ENCODE measurements at places on chromosomes 4 and X.

GRCh38 chr4:77669946-77670590, 64.4 kb downstream of the CXCL13 start:
- DNase-seq = no peak

GRCh38 chr4:83114576-83114975, at the start of gene PLAC8:
Gene PLAC8, minus strand, starts transcription at chr4:83114729. Its CDS starts 6,808 bp downstream, at chr4:83107921.
- DNase-seq = peak; percentile 43

- DNase-seq = no peak
Observed at GRCh38 chr4:150960818-150961217, 54.3 kb downstream of the LRBA start.

- DNase-seq = no peak
Observed at GRCh38 chrX:65999029-65999562, 40.8 kb downstream of the VSIG4 start.

DNA sequence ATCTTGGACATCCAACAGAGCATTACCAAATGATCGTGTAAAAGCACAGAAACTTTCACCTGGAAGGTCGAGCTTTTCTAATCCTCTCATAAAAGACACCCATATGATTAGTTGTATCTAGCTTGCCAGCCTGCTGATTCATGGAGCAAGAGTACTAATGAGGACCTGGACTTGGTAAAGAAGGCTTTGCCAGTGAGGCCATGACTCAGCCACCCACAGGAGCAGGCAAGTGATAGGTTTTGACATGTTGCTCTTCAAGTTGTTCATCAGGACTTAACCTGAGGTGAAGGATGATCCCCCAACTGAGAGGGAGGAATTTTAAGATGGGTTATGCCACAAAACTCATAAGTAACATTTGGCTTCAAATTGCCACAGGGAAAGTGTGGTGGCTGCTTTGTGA, 24.7 kb upstream of the EPGN start:
- no peak for DNase-seq

DNA sequence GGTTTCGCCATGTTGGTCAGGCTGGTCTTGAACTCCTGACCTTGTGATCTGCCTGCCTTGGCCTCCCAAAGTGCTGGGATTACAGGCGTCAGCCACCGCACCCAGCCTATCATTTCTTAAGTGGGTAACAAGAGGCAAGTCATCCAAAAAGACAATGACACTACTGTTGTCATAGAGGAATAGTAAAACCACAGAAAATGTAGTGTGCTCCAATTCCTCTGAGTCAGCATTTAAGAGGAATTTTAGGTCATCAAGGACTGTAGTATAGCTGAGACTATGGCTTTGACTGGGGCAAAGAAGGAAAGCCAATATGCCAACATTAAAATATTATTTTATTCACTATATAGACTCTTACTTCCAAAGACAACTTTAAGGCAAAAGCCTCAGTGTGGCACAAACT, 48.4 kb downstream of the ATP8A1 start:
- DNase-seq = no peak

DNA sequence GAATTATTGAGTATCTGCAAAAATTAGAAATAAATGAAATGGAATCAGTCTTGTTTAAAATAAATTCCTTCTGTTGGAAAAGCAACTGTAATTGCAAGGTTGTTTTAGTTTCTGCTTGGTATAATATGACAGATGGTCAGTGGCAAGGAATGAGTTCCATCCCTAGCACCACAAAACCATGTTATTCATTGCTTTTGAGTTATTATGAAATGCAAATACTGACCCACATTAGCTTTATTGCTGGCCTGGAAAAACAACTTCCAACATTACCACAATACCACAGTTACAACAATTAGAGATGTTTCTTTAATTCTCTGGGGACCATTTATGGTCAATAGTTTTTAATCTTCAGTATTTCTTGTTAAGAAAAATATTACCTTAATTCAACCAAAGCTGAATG, 194.4 kb downstream of the TMA16 start:
- no peak for DNase-seq

DNA sequence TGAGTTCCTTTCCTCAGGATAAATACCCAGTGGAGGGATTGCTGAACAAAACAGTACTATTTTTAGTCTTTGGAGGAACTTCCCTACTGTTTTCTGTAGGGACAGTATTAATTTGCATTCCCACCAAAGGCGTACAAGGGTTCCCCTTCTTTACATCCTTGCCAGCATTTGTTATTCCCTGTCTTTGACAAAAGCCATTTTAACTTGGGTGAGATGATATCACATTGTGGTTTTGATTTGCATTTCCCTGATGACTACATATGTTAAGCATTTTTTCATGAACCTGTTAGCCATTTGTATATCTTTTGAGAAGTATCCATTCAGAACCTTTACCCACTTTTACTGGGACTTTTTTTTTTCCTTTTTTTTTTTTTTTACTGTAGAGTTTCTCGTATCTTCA, 126.2 kb upstream of the ANXA10 start:
- no peak for DNase-seq

DNA sequence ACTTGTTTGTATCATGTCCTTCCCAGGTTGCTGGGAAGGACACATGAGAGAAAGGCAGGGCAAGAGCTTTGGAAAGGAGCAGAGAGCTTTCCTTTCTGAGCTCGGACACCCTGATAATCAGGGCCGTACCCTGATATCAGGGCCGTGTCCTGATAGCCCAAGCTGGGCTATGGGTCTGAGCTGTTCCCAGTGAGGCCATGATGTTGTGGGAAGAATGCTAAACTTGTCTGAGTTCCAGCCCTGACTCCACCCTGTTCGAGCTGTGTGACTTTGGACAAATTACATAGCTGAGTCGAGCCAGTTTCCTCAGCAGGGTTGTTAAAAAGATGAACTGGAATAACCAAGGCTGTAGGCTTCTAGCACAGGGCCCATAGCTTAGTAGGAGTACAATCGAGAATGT, 3.3 kb upstream of the CXCR3 start:
- DNase-seq = no peak

GRCh38 chr4:105023668-105024055, 123.0 kb upstream of the TET2 start:
- no peak for DNase-seq

- no peak for DNase-seq
Observed at GRCh38 chr4:85946821-85947220, 413.0 kb downstream of the MAPK10 start.

- DNase-seq = peak; percentile 56
Observed at GRCh38 chr4:121950680-121951520, 960 bp downstream of the TRPC3 start.

- no peak for DNase-seq
Observed at GRCh38 chrX:107827852-107828251, 2.2 kb downstream of the MID2 start.

- DNase-seq = no peak
Observed at GRCh38 chr4:189147005-189147929, 793.4 kb upstream of the FRG1 start.

DNA sequence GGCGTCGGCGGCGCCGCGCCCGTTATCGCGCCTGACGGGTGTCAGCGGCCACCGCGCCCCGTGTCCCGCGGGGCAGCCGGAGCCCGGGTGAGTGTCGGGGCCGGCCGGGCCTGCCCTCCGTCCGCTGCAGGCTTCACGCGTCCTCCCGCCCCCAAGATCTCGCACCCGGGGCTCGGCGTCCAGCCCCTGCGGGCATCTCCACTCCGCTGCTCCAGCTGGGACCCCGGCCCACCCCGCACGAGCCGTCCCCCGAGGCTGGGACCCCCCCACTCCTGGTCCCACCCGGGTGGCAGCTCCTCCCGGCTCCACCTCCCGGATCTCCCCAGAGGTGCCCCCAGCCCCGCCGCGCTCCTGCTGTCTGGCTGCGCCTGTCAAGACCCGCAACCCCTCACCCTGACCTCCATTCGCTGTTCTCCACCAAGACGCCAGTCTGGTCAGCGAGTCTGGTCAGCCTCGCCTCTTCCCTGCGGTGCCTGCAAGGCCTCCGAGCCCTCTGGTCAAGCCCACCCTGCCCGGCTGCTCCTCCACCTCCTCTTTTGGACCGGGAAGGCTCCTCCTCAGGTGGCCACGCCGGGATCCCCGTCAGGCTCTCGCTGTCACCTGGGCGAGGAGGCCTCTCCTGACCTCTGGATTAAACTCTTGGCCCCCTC, 66.0 kb upstream of the NKX1-1 start:
- DNase-seq = no peak

GRCh38 chrX:154534526-154535322, 11.9 kb downstream of the G6PD start:
- peak; percentile 91 for DNase-seq

- DNase-seq = no peak
Observed at GRCh38 chr4:133323670-133324069, 174.6 kb downstream of the PCDH10 start.

DNA sequence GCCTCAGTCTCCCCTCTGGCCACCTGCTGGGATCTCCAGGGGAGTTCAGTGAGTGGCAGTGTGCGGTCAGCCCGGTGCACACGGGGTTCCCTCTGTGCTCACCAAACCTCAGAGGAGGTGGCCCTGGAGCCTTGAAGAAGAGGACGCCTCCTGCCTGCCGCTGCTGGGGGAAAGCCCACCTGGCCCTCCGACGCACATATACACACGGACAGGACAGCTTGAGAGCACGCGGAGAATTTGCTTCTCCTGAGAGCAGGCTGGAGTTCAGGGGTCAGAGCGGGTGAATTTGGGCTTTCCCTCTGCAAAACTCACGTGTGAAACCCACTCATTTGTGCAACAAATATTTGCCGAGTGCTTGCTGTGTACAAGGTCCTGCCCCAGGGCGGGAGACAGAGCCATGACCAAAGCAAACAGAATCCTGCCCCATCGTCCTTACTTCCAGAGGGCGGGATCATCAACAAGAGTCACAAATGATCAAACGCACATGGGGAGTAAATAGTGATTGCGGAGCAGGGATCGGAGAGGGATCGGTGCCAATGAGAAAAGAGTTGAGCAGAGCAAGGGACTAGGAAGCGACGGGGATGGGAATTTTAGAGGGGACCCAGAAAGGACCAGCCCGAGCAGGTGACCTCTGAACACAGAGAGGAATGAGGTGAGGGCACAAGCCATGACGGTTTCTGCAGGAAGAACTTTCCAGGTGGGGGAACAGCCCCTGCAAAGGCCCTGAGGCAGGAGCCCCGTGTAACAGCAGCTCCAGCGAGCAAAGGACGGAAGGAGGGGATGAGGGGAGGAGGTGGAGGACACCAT, 17.6 kb downstream of the BLOC1S4 start:
- no peak for DNase-seq

GRCh38 chr4:105808750-105809041, 86.6 kb upstream of the NPNT start:
- no peak for DNase-seq

- DNase-seq = peak; percentile 22
Observed at GRCh38 chr4:67087897-67088296, 457.4 kb downstream of the CENPC start.

GRCh38 chrX:30151964-30152363, 63.4 kb upstream of the MAGEB2 start:
- DNase-seq = no peak

DNA sequence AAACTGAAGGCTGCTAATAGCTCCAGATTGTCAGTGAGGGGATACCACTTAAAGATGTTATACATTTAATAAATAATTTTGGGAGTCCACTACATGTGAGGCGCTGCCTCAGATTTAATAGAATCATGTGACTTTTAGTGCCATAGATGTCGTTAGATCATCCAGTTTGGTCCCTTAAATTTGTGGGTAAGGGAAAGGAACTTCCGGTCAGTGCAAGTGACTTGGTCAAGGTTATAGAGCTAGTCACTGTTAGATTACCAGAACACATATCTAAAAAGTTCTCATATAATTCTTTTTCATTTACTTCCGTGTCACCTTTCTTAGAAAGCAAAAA, 529 bp upstream of the UBA6 start:
- DNase-seq = no peak

GRCh38 chr4:189083769-189084168, 856.9 kb upstream of the FRG1 start:
- DNase-seq = no peak

DNA sequence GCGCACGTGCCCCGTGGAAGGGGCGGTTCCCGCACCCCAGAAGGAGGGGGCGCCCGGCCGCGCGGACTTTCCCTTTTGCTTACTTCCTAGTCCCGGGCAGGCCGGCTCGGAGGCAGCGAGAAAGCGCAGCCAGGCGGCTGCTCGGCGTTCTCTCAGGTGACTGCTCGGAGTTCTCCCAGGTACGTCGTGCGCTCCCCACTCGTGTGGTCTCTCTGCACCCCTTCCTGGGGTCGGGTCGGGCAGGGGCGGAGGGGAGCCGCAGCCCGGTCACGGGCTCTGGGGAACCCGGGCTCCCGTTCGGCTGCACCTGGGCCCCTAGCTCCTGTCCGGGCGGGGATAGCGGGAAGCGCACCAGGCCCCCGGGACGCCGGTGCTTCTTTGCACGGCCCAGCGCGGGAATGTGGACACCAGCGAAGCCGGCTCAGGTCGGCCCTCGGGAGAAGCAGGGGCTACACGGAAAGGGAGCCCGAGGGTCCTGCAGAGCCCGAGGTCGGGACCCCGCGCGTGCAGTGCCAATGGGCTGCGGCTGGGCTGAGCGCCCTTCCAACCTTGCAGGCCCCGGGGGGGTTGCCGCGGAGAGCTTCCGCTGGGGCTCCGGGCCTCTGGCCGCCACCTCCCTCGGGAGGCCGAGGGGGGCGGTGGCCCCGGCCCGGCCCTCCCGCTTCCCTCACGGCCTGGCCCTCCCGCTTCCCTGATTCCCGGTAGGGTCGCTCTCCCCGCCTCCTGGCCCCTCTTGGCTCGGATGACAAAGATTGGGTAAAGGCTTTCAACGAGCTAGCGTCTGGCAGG, at the start of gene TLR2:
TLR2 (plus strand) TSS at position 99 of the 789 bp plus-strand sequence. CDS start 18,628 bp downstream, outside the sequence.
- DNase-seq = peak; percentile 82

DNA sequence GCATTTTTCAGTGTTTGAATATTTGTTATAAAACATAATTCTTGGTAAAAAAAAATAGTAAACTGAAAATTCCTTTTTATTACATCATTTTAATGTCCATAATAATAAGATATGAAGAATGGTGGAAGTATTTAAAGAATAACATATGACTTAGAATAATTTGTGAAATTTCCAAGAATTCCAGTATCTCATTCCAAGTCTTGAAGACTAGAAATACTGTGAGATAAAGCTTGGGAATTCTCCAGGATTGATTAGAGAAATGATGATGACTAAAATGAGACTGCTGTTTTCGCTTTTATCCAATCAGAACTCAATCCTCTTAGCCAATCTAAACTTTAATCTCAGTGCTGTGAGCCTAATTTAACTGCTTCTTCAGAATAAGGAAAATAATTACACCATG, 184.2 kb upstream of the HCCS start:
- no peak for DNase-seq

DNA sequence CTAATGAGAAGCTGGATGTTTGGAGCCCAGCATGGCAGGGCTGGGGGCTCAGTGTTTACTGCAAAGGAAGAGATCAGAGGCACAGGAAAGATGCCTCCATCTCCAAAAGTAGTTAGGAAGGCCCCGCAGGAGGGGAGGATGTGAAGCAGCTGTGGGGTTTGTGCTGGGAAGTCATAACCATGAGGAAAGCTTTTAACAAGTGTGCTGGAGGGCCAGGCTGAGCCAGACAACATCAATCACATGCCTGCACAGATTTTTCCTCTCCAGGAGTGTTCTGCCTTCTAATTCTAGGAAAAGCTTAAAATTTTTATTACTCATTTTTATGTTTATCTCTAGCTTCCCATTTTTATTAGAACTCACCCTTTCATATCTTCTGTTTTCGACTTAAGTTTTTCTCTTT, 65.4 kb downstream of the GPR82 start:
- DNase-seq = no peak

GRCh38 chr4:152946446-152946845, 10.3 kb downstream of the FHDC1 start:
- no peak for DNase-seq
